GM23338 (cell line): ENCODE measurements at places on chromosomes 16 and 17.

DNA sequence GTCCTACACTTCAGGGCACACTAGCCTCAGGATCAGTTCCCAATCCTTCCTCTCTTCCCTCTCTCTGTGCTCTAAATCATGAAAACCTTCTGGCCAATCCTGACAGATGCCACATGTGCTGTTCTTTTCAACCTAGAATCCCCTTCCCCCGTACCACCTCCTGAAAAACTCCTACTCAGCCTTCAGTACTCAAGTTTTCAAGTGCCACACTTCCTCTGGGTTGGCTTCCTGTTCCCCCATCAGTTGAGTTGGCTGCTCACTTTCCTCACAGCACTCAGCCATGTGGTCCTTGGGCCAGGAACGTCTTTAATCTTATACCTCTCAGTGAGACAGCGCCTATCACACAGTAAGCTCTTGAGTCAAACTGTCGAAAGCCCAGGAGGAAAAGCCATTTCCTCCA is 3.3 kb downstream of the ASPHD1 start:
- no peak for DNase-seq

DNA sequence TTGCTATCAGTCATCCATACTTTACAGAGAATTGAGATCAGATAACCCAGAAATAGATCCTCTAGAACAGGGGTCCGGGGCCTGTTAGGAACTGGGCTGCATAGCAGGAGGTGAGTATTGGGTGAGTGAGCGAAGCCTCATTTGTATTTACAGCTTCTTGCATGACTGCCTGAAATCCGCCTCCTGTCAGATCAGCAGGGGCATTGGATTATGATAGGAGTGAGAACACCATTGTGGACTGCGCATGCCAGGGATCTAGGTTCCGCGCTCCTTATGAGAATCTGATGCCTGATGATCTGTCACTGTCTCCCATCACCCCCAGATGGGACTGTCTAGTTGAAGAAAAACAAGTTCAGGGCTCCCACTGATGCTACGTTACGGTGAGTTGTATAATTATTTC is 13.0 kb upstream of the SCIMP start:
- DNase-seq, result no peak

- DNase-seq, result no peak
Observed at GRCh38 chr16:19436540-19436939, 18.9 kb downstream of the TMC5 start.

DNA sequence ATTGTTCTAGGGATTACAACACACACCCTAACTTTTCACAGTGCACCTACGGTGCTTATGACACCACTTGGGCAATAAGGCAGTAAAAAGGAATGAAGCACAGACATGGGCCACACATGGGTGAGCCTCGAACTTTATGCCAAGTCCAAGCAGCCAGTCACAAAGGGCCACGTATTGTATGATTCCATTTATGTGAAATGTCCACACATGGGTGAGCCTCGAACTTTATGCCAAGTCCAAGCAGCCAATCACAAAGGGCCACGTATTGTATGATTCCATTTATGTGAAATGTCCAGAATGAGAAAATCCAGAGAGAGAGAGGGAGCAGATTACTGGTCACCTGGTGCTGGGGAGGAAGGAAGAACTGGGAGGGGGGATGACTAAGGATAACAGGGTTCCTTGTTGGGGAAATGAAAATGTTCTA is 22.2 kb downstream of the RMI2 start:
- DNase-seq, result no peak

GRCh38 chr16:16017812-16018211 is 68.4 kb downstream of the ABCC1 start:
- no peak for DNase-seq

DNA sequence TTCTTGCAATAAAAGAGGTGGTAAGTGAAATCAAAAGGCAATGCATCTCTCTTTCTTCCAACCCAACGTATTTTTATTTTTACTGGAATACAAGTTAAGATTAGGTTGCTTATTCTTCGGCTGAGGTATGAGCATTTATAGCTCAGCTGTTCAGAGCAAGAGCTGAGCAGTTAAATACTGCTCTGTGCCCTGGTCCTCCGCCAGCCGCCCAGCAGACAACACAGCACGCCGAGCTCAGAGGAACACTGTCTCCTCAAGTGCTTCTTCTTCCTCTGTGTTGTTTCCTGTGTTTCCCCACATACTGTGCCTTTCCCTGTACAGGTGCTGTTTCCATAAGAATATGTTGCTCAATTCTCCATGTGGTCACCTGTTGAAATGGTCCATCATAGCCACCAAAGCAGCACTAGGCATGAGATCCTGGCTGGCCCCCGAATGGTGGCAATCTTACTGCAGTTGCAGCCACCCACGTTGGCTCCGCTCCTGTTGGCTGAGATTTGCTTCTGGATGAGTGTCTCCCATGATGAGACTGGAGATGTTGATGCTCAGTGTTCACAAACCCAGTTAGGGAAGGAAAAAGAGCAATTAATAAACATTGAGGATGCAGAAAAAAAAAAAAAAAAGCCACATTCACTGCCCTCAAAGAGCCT is 515.3 kb downstream of the GRIN2A start:
- DNase-seq, result no peak
